Stimulated activated CD4-positive, alpha-beta T cell treated with anti-CD3 and anti-CD28 coated beads, Interleukin-1b, Interleukin-23, amount 100 ng/mL, for 1 hour (primary cell): ENCODE measurements at places on chromosomes 11 and 22.

DNA sequence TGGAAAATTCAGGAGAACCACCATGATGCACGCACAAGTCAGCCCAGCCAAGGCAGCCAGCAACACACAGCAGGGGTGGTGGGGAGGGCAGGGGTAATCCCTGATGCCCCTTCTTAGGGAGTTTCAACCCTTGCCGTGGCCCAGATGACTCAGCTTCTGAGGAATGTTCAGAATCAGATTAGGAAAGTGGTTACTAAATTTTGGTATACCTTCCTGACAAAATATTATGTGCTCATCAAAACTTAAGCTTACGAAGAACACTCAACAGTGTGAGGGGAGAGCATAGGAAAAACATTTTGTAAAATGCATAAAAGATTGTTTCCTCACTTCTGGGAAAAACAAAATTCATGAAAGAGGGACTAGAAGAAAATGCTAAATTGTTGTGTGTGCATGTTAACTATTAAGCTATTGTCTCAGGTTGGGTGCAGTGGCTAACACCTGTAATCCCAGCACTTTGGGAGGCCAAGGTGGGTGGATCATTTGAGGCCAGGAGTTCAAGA lies 32.1 kb downstream of the SERPIND1 start:
- no peak for DNase-seq

DNA sequence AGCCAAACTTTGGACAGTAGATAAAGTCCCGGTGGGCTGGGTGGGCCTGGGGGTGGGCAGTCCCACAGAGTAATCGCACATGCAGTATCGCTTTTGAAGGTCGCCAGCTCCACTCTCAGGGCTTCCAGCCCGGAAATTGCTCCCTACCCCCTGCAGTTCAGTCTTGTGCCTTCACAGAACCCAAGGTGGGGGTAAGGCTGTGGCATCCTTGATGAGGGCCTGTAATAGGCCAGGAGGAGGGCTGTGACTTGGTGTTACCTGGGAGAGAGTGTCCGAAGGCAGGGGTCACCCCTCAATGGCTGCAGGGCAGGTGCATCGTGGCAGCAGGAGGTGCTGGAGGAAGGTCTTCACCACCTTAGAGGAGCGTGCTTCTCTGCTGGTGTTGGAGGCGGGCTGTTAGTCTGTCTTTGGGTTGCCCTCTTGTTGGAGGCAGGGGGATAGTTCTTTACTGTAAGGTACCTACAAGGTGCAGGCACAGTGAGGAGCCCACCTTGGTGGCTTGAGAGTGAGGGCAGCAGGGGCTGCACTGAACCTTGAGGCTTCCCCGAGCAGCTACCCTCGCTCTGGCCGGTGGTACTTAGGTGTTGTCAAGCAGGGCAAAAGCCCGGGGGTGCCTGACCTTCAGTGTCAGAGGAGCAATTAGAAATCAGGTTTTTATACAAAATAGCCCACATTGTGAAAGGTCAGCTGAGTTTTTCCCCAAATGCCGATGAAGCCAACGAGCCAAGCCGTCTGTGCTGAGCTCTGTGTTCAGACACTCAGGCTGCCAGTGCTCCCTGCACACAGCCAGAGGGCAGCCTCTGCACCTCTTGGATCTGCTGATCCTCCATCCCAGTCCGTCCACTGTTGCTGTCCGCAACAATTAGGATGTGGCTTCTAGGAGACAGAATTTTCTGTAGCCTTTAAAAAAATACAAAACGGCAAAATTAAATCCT lies 21.9 kb downstream of the SAMM50 start:
- DNase-seq = no peak

DNA sequence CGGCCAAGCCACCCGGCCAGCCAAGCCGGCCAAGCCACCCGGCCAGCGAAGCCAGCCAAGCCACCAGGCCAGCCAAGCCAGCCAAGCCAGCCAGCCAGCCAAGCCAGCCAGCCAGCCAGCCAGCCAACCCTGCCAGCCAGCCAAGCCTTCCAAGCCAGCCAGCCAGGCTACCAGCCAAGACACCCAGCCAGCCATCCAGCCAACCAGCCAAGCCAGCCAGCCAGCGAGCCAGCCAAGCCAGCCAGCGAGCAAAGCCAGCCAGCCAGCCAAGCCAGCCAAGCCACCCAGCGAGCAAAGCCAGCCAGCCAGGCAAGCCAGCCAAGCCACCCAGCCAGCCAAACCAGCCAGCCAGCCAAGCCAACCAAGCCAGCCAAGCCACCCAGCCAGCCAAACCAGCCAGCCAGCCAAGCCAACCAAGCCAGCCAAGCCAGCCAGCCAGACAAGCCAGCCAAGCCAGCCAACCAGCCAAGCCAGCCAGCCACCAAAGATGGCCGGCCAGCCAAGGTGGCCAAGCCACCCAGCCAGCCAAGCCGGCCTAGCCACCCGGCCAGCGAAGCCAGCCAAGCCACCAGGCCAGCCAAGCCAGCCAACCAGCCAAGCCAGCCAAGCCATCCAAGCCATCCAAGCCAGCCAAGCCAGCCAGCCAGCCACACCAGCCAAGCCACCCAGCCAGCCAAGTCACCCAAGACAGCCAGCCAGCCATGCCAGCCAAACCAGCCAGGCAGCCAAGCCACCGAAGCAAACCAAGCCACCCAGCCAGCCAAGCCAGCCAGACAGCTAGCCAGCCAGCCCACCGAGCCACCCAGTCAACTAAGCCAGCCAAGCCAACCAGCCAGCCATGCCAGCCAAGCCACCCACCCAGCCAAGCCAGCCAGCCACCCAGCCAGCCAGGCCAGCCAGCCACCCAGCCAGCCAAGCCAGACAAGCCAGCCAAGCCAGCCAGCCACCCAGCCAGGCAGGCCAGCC lies 28.8 kb downstream of the CCT8L2 start:
- no peak for DNase-seq

GRCh38 chr11:114233755-114234154 lies 62.4 kb upstream of the NNMT start:
- DNase-seq = no peak

DNA sequence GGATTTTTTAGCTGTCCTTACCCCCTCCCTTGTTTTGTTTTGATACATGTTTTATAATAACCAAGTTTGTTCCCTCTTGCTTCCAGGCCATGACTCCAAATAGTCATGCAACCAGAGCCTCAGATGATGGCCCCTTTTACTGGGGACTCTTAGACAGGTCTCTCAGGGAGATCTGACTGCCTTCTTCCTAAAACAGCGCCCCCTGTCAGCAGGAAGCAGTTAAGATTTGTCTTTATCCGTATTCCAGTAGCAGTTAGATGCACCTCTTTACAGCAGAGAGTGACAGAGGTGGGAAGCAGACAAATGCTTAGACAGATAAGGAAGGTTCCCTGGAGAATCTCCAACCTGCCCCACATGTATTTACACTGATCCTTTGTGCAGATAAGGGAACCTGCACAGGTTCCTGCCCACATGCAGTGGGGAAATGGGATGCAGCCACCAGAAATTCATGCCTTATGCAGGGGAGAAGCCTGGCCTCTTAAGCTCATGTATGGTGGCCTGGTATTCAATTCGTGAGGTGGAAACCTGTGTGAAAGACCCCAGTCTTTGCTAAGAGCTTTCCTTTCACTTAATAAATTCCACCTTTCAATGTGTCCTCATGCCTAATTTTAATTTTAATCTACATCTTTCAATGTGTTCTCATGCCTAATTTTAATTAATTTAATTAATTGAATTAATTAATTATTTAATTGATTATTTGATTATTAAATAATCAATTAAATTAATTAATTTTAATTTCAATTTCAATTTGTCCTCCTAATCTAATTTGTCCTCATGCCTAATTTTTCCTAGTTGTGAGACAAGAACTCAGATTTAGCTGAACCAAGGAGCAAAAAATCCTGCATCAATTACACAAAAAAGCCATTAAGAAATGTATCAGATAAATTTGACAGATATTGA lies 11.5 kb upstream of the GLYAT start:
- DNase-seq = no peak

- no peak for DNase-seq
These were observed 265.4 kb upstream of the ARHGAP20 start for GRCh38 chr11:110977661-110978060.

DNA sequence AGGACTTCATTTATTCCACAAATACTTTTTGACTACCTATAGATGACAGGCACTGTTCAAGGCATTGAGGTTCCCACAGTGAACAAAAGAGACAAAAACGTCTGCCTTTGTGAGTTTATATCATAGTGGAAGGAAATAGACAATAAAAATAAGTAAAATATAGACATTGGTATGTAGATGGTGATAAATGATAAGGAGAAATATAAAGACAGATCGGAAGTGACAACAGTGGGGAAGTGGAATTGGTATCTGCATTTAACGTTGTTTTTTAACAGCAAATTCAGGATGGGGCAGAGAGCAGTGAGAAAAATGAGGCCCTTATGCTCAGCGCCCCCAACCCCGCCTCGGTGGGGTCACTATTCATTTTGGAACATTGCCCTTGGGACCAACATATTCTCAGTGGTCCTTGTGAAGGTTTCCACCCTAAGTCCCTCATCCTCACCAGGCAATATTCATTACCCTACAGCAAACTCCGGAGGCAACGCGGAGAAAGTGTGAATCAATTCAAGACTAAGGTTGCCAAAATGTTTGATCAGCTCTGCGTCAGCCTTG lies 627 bp upstream of the PEX26 start:
- DNase-seq = no peak

GRCh38 chr11:63023841-63024648 lies 8.4 kb upstream of the SLC22A8 start:
- DNase-seq = peak; percentile 89

GRCh38 chr11:13011466-13012055 lies 2.4 kb downstream of the RASSF10 start:
- DNase-seq = no peak

- DNase-seq = no peak
These were observed 1.7 kb upstream of the LDHA start for GRCh38 chr11:18392434-18393321.

DNA sequence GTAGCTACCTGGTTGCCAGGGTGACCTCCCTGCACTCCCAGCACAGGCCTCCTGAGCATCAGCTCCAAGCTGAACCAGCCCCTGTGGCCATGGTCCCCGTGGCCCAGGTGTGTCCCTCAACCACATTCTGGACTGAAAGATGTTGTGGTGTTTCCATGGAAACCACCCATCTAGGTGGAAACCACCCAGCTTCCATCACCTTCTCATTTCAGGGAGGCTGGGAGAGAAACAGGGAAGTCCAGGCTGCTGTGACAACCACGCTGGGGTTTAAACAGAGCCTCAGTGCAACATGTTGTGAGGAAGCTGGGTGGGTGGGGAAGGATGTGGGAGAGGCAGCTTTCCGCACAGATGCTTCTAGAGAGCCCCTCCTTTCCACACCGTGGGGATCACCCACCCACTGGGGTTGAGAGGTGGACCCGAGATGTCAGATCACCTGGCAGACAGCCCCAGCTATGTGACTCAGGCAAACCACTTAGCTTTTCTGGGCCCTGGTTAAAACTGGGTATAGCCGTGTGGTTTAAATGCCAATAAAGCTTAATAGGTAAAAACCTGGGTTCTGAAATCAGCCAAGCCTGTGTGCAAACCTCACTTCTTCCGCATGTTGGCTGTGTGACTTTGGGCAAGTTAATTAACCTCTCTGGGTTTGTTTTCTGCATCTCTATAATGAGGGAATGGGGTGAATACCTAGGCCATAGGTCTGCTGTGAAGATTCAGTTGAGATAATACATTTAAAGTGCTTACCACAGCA lies 46.4 kb downstream of the CD82 start:
- DNase-seq = peak; percentile 37

- no peak for DNase-seq
These were observed 42.0 kb downstream of the MCHR1 start for GRCh38 chr22:40721266-40721665.

DNA sequence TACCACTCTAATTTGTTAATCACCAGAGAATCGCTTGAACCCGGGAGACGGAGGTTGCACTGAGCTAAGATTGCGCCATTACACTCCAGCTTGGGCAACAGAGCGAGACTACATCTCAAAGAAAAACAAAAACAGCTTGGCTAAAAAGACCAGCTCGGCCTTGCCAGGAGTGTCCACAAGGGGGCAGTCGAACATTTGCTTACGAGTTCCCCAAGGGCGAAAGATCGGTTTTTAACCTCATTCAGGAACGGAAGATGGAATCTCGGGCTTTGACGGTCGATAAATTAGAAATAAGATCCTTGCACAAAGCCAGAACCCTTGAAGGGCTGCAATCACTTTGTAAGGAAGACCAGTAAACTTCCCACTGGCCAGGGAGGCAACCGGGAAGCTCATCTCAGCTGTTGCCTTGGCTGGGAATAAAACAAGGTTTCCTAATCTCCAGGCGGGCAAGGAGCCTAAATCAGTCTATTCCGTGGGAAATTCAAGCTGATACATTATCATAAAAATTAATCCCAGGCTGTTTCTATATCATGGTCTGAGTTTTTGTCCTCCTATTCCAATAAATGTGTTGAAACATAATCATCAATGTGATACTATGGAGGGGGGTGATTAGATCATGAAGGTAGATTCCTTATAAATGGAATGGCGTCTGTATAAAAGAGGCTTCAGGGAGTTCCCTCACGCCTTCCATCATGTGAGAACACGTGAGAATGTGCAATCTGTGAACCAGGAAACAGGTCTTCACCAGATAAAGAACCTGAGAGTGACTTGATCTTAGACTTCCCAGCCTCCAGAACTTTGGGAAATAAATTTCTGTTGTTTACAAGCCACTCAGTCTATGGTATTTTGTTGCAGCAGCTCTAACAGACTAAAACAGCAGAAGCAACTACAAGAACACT lies 14.9 kb upstream of the SLC29A2 start:
- peak; percentile 77 for DNase-seq

DNA sequence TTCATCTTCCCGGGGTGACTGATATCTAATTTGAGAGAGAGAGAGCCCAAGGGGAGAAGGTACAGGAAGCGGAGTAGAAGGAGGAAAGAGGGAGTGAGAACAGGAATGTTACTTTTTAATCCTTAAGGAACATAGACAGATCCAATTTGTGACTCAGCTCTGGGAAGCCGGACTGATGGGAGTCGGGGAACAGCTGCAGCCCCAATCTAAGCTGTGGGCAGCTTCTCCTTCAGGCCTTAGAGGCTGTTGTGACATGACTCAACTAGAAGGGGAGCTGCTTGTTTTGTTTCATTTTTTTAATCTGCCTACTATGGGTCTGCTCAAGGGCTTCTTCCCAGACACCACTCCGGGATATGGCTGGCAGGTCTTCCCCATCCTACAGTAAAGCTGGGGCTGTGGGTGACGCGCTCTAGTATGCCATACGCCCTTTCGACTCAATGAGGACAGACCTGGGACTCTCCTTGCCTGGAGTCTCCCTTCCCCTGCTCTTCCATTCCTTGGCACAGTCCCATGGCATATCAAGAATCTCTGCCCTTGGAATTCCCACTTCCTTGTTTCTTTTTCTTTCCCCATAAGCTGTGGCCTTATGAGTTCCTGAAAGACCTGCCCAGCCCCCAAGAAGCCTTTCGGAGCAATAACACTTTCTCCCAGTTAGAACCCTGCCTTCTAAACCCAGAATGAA lies 103.3 kb upstream of the AKIP1 start:
- DNase-seq = no peak

GRCh38 chr11:19332476-19332875 lies 91.7 kb upstream of the E2F8 start:
- DNase-seq = no peak

DNA sequence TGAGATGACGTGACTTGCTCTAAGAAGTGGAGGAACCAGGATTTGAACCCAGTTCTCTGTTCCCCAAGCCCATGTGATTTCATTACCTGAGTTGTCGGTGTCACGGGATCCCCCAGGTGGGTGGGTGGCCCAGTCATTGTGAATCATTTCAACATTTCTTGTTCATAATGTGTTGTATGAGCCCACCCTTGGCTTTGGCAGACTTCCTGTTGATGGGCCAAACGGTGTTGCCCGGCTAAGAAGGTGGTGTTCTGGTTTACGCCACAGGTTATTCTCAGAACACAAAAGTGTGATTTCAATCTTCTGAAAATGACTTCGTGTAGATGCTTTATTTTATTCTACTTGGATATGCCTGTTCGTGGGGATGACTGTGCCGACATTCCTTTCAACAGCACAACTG lies 21.6 kb upstream of the ST14 start:
- DNase-seq = no peak

- no peak for DNase-seq
These were observed 189.6 kb upstream of the SYN3 start for GRCh38 chr22:33247758-33248157.
